ENCODE measurements at places on chromosomes 3 and 15.

GRCh38 chr3:90015688-90016356, 908.4 kb downstream of the EPHA3 start:
- DNase-seq: peak; percentile 95

GRCh38 chr3:141797819-141798447, 34.7 kb downstream of the GRK7 start:
- DNase-seq: no peak

DNA sequence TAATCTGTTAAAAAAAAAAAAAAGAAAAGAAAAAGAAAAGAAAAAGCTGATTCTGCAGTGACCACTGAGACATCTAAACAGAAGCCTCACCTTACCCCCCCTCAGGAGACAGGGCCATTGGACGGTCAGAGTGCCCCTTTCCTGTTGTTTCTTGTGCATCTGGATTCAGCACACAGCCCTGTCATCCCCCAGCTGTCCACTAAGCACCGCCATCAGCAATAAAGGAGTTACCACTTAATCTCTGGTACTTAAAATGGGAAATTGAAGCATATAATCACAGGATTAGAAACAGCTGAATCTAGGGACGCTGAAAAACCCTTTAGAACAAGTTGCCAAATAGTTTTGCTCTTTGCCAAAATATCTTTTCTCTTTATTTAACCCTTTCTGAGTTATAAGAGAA, 62.5 kb downstream of the TRIM69 start:
- DNase-seq: no peak

DNA sequence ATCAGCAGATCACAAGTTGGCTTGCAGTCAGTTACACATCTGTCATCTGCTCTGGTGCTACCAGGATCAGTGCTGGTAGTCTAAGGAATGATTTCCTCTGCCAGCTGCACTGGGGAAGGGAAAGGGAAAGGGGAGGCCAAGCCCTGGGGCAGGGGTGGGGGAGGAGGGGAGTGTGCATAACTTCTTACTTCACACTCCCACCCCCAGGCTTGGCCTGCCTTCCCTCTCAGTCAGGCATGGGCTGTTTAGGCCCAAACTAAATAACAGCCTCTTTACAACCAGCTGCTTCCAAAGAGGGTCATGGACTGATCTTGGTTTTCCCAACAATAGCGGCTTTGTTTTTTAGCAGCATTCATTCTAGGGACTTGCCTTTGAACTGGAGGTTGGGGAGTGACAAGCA, 86.1 kb upstream of the PSMD6 start:
- no peak for DNase-seq

DNA sequence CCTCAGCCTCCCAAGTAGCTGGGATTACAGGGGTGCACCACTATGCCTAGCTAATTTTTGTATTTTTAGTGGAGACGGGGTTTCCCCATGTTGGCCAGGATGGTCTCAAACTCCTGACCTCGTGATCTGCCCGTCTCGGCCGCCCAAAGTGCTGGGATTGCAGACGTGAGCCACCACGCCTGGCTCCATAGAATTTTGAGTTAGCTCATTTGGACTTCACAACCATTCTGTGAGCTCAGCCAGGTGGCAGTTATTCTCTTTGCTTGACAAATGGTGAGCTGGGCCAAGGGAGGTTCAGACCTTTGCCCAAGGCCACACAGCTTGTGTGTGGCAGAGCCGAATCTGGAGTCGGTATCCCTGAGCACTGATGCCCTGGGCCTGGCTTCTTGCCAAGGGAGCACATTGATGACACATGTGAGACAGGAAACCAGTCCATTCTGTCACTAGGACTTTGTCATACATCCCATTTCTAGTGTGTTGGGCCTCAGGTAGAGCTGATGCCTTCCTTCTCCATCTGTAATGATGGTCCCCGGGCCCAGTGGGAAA, 17.6 kb downstream of the PODXL2 start:
- no peak for DNase-seq

- DNase-seq: no peak
Measured at GRCh38 chr15:58378241-58379085, 53.3 kb upstream of the LIPC start.

GRCh38 chr3:72998466-72998865, 1.9 kb downstream of the PPP4R2 start:
- DNase-seq: no peak

DNA sequence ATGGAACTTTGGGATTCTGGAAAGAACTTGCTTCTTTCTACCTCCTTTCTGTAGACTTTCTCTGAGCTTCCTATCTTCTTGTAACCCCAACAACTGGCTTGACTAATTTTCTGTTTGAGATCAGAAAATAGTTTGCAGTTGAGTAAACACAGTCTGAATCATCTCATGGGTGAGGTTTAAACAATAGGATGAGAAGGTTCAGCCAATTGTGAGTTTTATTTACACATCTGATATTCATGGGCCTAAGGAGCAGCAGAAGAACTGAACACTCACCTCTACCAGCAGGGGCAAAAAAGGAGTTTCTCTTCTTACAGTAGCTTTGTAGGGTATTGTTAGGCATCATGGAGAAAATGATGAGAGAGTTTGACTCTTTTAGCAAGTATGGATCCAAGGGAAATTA, 54.2 kb downstream of the DTWD1 start:
- peak; percentile 45 for DNase-seq

- DNase-seq: no peak
Measured at GRCh38 chr15:77853008-77853328, 220.3 kb upstream of the LINGO1 start.

DNA sequence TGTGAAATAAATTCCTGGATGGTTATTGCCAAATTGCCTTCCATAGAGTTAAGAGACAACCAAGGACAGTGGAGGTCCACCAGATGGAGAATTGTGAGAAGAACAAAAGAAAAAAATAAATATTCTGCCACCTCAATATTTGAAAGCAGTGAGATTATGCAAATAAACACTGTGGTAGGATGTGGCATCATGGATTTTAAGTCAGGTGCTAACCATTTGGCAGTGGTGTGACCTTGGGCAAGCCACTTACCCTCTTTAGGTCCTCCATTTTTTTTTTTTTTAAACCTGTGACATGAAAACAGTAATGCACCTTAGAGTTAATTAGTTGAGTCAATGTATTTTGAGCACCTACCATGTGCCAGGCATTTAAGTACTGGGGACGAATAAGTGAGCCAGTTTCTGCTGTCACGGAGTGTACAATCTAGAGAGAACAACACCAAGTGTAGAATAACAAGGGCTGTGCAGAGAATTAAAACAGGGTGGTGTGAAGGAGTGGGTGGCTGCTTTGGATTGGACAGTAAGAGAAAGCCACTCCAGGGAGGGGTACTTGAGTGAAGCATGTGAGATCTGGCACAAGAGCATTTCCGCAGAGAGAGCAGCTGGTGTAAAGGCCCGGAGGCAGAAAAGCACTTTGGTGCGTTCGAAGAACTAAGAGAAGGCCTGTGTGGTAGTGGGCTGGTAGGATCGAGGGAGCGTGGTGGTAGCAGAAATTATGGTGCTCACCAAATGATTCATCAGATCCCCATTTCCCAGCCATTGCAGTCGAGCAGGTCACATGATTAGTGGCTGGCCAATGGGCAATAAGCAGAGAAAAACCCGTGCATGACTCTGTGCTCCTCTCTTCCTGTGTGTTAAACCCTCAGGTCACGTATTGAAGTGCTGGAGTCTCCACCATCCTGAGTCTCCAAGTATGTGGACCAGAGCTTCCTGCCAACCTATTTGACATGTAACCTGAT, 39.2 kb downstream of the CCK start:
- DNase-seq: no peak

DNA sequence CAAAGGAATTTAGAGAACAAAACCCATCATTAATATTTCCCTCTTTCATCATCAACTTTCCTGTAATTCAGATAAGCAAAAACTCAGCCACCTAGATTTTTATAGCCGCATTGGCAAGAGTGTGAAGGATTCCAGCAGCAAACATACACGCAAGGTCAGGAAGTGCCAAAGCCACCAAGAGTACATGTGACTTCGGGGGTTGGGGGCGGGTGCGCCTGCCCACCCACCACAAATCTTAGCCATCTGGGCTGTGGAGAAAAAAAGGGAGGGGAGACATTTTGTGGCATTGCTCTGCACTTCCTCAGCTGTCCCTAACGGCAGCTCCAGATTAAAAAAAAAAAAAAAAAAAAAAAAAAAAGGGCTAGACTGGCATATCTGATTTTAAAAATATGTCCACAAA, 148.4 kb downstream of the TNIK start:
- DNase-seq: no peak

DNA sequence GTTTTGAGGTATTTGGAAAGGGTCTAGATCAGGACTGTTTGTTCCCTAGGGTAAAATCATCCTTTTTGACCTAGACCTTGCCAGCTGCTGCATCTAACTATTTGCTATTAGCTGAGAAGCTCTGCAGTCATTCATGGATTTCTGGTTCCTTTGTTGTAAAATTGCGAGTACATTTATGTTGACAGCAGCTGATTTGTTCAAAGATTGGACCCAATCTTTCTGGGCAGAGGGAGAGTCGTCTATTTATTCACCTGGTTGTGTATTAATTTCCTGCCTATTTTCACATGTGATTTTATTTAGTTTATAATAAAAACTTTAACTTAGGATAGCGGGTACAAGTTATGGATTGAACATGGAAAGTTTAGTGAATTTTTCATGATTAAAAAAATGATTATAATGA, 236.3 kb downstream of the CNTN4 start:
- DNase-seq: no peak

DNA sequence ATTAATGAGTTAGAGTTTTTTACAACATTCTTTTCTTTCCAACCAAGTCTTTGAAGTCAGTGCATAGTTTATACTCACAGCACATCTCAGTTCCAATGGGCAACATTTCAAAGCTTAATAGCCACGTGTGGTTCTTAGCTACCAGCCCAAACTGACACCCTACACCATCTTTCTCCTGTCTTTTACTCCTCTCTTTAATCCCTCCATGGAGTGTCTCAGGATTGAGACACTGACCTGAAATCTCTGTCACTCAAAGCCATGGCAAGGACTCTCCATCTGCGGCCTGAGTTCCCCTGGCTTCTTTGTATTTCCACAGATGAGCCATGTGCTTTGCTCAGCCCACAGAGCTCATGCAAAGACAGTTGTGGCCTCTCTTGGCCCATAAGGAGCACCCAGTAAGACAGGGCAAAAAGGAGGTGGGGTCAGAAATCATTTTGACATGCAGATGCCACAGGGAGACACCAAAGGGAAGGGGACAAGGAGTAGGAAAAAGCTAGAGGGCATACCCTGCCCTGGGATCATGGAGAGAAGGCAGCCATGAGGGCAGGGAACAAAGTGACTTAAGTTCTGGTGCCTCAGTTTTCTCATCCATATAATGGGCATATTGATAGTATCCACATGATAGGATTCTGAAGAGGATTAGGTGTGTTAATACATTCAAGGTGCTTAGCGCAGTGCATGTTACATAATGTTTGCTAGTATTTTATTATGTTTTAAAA, 493.6 kb upstream of the PROK2 start:
- DNase-seq: no peak

GRCh38 chr3:181687190-181687589, 24.5 kb upstream of the SOX2 start:
- no peak for DNase-seq

- peak; percentile 58 for DNase-seq
Measured at GRCh38 chr3:44198284-44199269, 43.1 kb upstream of the TOPAZ1 start.

DNA sequence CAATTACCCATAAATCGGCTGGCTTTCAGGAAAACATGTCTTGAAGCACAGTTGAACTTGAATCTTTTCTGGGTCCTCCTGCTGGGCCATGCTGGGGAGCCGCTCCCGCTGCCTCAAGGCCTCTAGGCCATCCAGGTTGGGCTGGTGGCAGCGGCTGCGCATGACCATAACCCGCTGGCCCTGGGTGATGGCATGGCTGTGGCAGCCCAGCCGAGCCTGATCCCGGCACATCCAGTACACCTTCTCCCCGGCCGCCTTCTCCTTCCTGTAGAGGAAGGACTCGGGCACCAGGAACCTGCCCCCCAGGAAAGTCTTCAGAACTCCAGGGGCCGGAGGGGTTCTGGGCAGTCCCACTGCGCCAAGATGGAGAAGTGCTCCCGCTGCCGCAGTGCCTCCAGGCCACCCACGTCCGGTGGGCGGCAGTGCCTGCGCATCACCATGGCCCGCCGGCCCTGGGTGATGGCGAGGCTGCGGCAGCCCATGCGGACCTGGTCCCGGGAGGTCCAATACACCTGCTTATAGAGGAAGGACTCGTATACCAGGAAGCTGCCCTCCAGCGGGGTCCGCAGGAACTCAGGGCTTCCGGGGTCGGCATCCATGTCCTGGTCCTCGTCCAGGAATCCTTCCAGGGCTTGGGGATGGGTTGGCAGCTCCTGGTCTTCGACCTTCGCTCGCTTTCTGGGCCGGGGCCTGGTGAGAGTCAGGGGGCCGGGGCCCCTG, 84.3 kb upstream of the FXR1 start:
- DNase-seq: no peak

DNA sequence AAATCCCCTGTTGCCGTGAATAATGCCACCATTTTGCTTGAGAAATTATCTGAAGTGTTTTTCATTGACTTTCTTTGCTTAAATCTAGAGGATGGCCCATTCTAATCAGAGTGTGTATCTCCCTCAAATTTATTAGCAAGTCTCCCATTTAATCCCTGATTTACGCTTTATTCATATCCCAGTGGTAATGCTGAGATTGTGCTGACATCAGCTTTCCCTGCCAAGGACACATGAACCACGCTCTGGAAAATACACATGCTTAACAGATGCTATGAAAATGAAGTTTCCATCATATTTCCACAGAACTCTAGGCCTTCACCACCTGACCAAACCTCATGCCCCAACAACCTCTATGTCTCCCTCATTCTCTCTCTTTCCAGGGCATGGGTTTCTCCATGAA, 545.4 kb downstream of the TUSC7 start:
- DNase-seq: no peak

GRCh38 chr15:32979710-32980109, 214.8 kb downstream of the FMN1 start:
- peak; percentile 59 for DNase-seq
